ENCODE measurements at places on chromosomes 4 and X.
A peak's percentile ranks its signal among the peaks of the same experiment; 100 is the strongest.

- no peak for DNase-seq
Observed at GRCh38 chr4:15340902-15341732, 86.7 kb upstream of the C1QTNF7 start.

DNA sequence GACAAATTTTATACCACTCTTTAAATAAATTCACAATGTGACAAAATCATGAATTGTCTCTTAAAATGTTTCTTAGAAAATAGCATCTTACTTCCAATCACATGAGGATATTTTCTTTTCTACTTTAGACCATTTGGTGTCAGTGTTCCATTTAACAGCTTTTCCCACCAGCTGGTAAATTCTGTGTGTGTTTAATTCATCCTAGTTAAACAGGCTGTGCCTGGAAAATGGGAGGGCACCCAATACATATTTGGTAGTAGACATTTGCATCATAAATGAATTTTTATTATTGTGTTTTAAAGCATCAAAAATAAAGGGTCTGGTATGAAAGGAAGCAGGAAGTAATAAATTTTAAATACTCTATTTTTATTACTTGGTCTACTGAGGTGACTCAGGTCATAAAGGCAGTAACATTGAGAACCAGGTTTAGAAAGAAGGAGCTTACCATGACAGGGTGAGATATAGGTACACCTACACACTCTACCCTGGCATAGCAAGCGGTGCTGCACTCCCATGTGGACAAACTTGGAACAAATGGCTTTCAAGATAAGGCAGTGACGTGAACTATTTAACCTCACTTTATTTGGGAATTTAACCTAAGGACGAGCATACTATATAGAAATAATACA is 344.5 kb downstream of the BMPR1B start:
- DNase-seq, result no peak

- no peak for DNase-seq
Observed at GRCh38 chrX:843306-843705, 212.7 kb downstream of the SHOX start.

GRCh38 chr4:111808174-111808573 is 337.1 kb upstream of the FAM241A start:
- no peak for DNase-seq

GRCh38 chrX:23726191-23726590 is 16.9 kb downstream of the ACOT9 start:
- DNase-seq, result no peak

GRCh38 chr4:64158648-64159326 is 250.5 kb downstream of the TECRL start:
- DNase-seq, result peak; percentile 42

DNA sequence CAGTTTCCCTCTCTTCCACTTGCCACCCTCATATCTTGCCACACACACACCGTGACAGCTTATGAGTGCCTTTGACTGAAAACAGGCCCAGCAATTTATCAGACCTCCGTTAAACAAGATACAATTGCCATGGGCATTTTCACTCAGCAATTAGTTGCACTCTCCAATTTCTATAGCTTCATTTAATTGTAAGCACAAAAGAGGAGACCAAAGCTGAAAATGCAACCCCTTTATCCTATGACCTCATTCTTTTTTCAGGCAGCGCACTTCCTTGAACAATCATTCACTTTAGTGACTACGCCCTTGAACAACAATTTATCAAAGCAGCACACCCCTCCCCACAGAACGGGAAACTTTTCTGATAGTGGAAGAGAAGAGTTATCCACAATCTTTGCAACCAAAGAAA is 4.1 kb downstream of the POF1B start:
- DNase-seq, result no peak

GRCh38 chrX:94057385-94057784 is 383.4 kb downstream of the FAM133A start:
- DNase-seq, result no peak

DNA sequence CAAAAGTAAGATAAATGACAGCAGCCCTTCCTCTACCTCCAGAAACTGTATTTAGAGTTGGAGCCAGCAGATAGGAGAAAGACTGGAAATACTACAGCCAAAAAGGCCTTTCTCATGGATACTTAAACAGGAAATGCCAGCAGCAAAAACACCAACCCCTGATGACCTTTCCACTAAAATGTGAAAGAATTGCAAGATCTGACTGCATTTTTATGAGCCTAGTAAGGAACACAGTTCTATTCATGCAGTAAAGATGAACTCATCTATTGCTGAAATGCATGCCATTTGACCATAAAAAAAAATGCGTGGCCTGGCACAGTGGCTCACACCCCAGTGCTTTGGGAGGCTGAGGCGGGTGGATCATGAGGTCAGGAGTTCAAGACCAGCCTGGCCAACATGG is 19.9 kb downstream of the ABCG2 start:
- DNase-seq, result peak; percentile 59

GRCh38 chrX:38717871-38718270 is 83.4 kb upstream of the MID1IP1 start:
- no peak for DNase-seq

DNA sequence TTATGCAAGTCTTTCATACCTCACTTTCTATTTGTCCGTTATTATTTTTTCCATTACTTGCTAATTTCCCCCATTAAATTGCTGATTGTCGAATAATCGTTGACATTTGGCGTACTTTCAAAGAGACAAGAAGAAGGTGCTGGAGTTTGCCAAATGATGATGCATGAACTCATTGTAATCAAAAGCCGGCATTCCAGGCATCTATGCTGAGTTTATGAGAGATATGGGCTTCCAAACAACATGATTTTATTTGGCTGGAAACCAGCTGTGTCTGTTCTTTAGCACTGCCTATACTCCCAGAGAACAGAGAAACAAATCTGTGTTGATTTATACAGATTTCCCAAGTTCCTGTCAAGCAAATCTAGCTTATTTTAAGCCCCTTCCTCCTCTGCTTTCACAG is 80.8 kb upstream of the RPS6KA3 start:
- no peak for DNase-seq

GRCh38 chr4:52947401-52948056 is 85.4 kb downstream of the RASL11B start:
- DNase-seq, result no peak

GRCh38 chr4:83113429-83113786 is 1.1 kb downstream of the PLAC8 start:
- peak; percentile 53 for DNase-seq

DNA sequence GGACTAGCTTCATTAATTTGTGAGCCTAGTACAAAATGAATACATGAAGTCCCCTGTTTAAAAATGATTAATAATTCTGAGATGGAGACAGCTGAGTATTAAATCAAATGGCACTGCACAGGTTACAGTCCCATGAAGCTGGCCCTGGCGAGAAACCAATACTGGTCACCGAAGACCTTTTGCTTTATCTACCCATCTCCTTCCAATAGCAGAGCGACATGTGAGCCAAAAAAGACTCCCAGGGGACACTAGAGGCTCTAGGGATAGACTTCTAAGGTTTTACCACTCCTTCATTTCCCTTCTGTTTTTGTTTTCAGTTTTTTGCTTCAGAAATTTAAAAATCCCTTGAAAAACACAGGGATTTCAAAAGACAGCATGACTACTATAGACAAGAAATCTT is 97.0 kb upstream of the CCSER1 start:
- no peak for DNase-seq

GRCh38 chr4:138595171-138595570 is 353.0 kb upstream of the SLC7A11 start:
- DNase-seq, result no peak

DNA sequence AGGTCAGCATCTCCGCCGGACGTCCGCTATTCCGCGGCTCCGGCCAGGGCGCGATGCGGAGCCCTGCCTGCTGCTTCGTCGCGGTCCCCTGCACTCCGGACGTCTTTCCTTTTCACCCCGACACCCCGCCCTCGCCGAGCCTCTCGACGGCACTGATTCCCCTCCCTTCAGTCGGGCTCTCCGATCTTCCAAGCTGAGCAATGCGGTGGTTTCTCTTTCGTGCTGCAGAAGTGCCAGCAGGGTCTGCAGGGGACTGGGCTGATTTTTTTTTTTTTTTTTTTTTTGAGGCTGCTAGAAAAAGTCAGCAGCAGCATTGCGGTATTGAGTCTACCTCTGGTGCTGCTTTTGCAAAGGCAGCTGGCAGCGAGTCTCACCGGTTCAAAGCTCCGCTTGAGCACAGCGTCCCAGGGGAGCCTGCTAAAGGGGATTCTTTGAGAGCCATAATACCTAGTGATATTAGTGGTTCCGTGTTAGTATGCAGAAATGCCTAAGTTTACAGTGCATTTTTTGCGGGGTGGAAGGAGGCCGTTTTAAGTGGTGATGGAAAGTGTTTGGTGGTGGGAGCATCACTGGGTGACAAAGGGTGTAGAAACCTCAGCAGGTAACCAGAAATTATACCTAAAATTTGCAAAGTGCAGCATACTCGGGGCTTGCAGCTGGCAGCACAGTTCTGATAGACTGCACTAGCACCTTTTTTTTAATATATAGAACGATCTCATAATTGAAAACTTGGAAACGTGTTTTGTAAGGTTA is 969 bp downstream of the STIM2 start:
- DNase-seq, result peak; percentile 57

- no peak for DNase-seq
Observed at GRCh38 chrX:37776283-37776986, 3.4 kb upstream of the CYBB start.

DNA sequence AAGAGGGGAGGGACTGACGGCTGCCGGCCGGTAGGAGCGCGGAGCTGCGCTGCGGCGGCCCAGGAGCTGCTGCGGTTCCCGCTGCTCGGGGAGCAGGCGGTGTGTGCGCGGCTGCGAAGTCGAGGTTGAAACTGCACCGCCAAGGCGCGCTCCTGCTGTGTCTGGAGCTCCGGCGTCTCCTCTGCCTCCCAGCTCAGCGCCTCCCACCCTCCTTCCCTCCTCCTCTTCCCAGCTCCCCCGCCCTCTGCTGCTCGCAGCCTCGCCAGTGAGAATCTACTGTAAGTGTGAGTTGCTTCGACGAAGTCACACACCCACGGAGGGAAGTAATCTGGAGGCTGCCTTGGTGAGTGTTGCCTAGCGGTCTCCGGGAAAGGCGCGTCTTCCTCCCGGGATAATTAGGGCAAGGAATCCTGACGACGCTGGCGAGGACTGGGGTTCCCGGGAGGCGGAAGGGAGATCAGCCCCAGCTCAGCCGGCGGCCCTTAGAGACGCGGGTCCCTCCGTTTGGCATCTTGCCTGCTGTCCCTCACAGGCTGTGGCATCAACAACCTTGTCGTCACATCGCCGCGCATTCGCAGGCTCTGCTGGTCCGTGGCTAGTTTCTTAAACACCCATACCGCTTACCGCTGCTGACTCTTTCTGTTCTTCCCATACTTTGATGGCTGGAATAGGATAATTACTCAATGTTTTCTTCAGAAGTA is at the start of gene EPHA5:
EPHA5 (minus strand) TSS at position 159 of the 701 bp plus-strand sequence. CDS start 747 bp downstream, outside the sequence.
- peak; percentile 75 for DNase-seq

All from RCC 7860 (cell line).